GM23248 (cell line): ENCODE measurements at places on chromosomes 12 and 14. TPM values are rescaled to one million over a fixed set of nuclear protein-coding genes. Genes with fewer than 3 reads are reported as not detected.

- DNase-seq, result peak; percentile 33
These were observed 977 bp downstream of the HEATR5A start for GRCh38 chr14:31419179-31419966.

The HECTD4 gene
- total RNA-seq, result 7.5 and 13.9 TPM in 2 replicates

DNA sequence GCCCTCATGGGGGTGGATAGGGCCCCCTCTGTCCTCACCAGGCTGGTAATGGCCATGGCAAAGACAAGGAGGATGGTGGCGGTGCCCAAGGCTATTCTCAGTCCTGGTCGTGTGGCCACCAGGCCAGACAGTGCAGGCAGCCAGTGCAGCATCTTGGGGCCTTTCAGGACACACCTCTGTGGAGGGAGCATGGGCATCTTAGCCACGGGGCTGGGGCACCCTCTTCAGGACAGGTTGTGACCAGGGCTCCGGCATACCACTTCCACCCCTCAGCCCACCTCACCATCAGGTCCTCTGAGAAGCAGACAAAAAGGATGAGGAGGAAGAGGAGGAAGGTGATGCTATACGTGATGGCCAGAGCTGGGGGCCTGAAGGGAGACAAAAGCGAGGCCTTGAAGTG, 10.8 kb downstream of the ADCY4 start:
- no peak for DNase-seq

The ADAMTS20 gene
- total RNA-seq, result not detected in 2 replicates

The TAS2R20 gene
- total RNA-seq, result 1.8 and 2.5 TPM in 2 replicates

The PLCZ1 gene
- not detected in 2 replicates for total RNA-seq

The NUP107 gene
- 29.4 and 41.2 TPM in 2 replicates for total RNA-seq

The GAS2L3 gene
- total RNA-seq, result 9.8 and 14.8 TPM in 2 replicates

DNA sequence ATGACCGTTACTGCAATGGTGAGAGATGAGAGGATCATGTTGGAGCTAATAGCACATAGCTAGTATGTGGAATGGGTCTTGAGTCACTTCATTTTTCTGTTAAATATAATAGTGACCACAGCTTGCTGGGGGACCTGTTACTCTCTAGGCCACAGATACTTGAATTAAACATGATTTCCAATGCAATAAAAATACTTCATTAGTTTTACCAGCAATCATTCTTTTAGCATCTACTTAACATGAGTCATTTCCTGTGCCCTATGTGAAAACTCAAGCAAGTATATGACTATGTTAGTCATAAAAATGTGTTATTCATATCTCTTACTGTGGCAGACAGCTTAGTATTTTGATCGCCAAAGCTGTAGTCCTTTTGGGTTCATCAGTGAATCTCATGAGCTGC, 798.8 kb downstream of the SLC16A7 start:
- peak; percentile 80 for DNase-seq

DNA sequence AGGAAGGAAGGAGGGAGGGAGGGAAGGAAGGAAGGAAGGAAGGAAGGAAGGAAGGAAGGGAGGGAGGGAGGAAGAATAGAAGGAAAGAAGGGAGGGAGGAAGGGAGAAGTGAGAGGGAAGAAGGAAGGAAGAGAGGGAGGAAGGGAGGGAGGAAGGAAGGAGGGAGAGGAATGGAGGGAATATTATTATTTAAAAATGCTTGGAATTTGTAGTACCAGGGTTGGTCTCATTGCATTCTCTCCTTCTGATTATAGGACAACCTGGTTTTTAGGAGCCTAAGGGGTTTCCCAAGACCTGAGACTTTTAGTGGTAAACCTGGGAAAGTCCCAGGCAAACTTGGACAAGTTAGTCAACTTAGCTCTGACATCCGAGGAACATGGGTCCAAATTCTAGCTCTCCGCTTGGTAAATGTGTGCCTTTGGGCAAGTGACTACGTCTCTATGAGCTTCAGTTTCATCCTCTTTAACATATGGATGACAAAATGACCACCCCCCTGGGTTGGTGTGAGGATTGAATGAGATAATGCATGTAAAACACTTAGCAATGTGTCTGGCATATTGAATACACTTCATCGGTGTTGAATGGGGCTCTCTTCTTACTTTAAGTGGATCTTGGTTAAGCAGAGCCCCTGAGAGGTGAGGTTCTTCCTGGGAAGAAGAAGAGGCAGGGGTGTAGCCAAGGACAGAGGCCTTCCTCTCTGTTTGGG, 690.7 kb upstream of the TBX3 start:
- no peak for DNase-seq
